ENCODE measurements at places on chromosomes 3 and 15. TPM values are rescaled to one million over a fixed set of nuclear protein-coding genes. Genes with fewer than 3 reads are reported as not detected.

KCNAB1 gene
- not detected for total RNA-seq

ATP13A5 gene
- total RNA-seq: not detected

INAFM2 gene
- 12.9 TPM for total RNA-seq

TM4SF18 gene
- 1.2 TPM for total RNA-seq

Measured in cardiac ventricle fibroblast (primary cell).